Activated CD4-positive, alpha-beta T cell treated with anti-CD3 and anti-CD28 coated beads, Interleukin-2, amount 10 ng/mL, durations not matched to agents 24 days and 14 days (primary cell): ENCODE measurements at places on chromosomes 5 and 9. TPM values are rescaled to one million over a fixed set of nuclear protein-coding genes. Genes with fewer than 3 reads are reported as not detected.

The PLEKHG4B gene
- not detected in 2 replicates for total RNA-seq

DNA sequence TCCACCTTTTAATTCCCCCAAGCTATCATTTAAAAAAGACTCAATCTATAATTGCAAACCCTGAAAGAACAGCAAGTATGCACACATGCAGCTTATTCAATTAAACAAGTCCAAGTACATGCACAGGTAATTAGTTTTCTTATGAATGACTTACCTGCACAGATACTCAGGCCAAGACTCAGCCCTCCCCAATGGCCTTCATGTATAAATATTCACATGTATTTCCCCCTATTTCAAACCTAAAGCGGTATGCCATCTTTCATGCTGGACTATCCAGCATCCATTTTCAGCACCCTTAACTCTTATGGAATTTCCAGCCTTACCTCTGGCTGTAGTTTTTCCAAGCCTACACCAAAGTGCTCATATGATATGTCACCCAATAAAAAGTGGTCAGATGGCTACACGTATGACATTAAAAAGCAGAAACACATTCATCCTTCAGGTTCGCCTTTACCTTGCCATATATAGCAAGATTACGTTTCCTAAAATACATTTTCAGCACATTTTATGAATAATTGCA is 205.5 kb downstream of the MEF2C start:
- peaks cover 21% of the 10 kb centered on the region for H3K4me1 ChIP-seq
- peaks cover 4% of the 10 kb centered on the region for H3K36me3 ChIP-seq
- H3K27ac ChIP-seq: no peak overlapping the region
- no peak for DNase-seq

The OLFML2A gene
- total RNA-seq: not detected in 2 replicates

The DPP7 gene
- 365 and 375 TPM in 2 replicates for total RNA-seq

The LYSMD3 gene
- 11.3 and 12.9 TPM in 2 replicates for total RNA-seq

The CNTNAP3 gene
- total RNA-seq: not detected in 2 replicates

The AGXT2 gene
- total RNA-seq: not detected in 2 replicates

The HDAC3 gene
- 88.1 and 92.3 TPM in 2 replicates for total RNA-seq
